ENCODE measurements at places on chromosomes 13 and 19.
A peak's percentile ranks its signal among the peaks of the same experiment; 100 is the strongest.

GRCh38 chr19:27681972-27682371, 1531.0 kb downstream of the UQCRFS1 start:
- no peak for DNase-seq

DNA sequence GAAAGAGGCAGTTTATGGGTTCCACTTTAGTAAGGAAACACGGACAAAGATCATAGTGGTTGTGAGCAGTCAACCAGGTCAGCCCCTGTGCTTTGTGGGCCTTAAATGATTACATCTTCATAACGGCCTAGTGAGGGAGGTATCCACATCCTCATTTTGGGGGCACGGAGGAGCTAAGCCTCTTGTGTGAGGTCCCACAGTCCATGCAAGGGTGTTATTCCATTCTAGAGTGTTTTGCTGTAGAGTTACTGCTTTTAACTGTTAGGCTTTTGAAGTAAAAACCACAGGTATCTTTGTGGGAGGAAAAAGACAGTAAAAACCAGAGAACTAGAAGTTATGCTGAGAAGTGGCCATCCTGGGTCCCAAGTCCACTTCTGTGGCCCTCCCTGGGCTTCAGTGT, 4.0 kb downstream of the NOP53 start:
- DNase-seq: no peak

- DNase-seq: no peak
Observed at GRCh38 chr19:8107301-8107903, 42.0 kb downstream of the FBN3 start.

- DNase-seq: peak; percentile 71
Observed at GRCh38 chr19:16197188-16197621, 506 bp upstream of the AP1M1 start.

- DNase-seq: peak; percentile 83
Observed at GRCh38 chr13:49858178-49858856, 65.8 kb upstream of the KPNA3 start.

DNA sequence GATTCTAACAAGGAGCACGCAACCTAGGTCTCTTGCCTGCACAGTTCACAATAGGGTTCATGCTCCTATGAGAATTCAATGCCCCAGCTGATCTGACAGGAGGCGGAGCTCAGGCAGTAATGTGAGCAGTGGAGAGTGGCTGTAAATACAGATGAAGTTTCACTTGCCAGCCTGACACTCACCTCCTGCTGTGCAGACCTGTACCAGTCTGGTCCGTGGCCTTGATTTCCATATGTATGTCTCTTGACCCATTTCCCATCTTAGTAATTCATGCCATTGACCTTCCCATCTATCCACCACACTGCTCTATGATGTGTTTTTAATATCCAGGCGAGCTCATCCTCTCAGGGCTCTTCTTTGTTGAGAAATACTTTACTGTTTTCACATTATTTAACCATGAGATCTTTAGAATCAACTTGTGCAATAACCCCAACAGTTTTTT, 95.2 kb downstream of the LRCH1 start:
- DNase-seq: no peak

All from fibroblast of skin of left biceps (primary cell).